ENCODE measurements at places on chromosomes 7 and 10.
A peak's percentile ranks its signal among the peaks of the same experiment; 100 is the strongest.

GRCh38 chr10:60955316-60955715 is 11.3 kb upstream of the RHOBTB1 start:
- no peak for DNase-seq

- DNase-seq: no peak
These were observed 119.3 kb upstream of the MDFIC start for GRCh38 chr7:114802632-114803031.

- DNase-seq: no peak
These were observed 399.6 kb downstream of the DPP6 start for GRCh38 chr7:154451480-154452457.

DNA sequence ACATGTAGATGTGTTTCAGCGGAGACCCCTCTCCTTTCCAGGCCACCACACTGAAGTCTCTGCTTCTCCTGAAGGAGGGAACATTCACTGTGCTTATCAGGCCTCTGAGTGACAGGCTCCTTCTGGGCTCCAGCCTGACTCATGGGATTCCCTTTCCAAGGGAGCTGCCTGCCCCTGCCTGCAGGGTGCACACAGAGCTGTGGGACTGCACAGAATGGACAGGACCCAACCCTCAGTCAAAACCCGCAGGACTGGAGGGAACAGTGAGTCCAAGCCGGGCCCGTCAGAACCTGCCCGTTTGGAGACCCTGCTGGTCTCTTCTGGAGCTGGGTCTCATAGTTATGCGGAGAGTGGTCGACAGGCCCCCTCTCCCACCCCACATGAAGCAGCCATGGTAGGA is 32.6 kb downstream of the PLAC9 start:
- DNase-seq: no peak

- DNase-seq: no peak
These were observed 55.9 kb downstream of the PDIA4 start for GRCh38 chr7:148972375-148972774.

GRCh38 chr10:17958049-17958448 is 6.3 kb downstream of the SLC39A12 start:
- DNase-seq: no peak

DNA sequence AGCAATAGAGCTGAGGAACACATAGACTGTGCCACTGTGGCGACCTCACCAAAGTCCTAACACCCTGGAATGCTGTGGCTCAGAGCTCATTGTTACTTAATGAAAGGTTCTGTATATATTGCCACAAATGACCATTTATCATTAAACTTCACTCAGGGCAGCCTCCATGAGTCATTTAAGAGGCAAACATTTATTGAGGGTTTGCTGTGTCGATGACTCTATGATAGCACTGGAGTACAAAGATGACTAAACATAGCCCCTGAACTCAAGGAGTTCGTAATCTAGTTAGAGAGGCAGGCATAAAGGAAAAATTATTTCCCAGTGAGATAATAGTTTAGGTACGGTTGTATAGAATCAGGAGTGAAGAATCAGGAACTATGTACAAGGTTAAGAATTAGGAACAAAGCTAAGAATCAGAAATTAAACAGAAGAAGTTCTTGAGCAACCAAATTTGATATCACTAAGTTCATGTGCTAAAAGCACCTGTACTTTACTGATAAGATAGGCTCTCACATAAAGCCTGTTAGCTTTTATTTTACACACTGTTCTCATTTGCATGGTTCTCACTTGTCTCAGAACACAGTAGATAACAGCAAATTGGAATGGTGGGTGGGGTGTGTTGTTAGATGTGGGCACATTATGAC is 7.9 kb downstream of the ENTPD7 start:
- DNase-seq: no peak

GRCh38 chr7:79692015-79692414 is 238.5 kb upstream of the MAGI2 start:
- no peak for DNase-seq

GRCh38 chr7:151018421-151019129 is 5.7 kb downstream of the ATG9B start:
- no peak for DNase-seq

DNA sequence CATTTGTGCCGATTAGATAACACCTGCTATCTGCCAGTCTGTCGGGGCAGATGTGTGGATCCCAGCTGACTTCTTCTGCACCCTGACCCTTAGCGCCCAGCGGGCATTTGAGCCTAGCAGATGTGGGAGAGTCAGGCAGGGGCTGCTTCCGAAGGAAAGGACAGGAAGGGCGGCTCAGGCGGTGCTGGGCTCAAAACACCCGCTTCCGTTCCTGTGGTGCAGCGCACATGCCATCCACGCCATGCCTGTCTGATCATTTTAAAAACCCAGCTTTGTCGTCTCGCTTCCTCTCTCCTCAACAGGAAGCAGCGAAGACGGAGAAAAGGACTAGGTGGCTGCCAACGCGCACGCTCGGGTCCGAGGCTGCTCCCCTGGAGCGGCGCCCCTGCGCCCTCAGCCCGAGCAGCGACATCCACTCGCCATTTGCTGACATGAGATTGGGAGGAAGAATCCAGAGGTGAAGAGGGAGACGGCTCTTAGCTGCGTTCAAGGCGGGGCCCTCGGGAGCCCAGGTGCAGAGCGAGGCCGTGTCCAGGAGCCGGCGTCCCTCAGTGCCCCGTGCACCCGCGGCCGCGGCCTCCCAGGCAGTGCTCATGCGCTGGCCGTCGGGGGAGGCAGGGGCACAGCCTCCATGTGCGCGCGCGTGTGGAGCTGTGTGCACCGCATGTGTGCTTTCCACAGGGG is 5.9 kb upstream of the BHLHA15 start:
- DNase-seq: no peak

GRCh38 chr7:115217373-115217772 is 295.5 kb downstream of the MDFIC start:
- DNase-seq: no peak

GRCh38 chr7:118153551-118154177 is 30.3 kb upstream of the LSM8 start:
- DNase-seq: no peak

DNA sequence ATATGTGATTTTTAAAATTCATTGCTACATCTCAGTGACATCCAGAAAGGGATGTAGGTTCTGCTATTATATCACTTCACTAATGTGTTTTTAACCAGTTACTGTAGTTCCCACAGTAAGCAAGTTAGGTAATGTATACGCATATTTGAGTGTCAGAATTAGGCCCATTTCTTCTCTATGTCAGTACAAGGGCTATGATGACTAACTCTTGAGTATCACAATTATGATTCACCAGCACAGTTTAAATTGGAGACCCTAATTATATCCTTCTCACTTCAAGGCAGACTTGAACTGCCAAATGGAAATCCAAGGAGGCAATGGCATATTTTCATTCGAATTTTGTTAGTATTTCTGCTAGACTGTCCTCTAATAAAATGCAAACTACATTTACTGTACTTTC is 23.6 kb downstream of the BZW2 start:
- no peak for DNase-seq

- no peak for DNase-seq
These were observed 78.1 kb upstream of the GLI3 start for GRCh38 chr7:42315103-42315502.

GRCh38 chr10:112374724-112375541 is 1.0 kb downstream of the ACSL5 start:
- peak; percentile 48 for DNase-seq

DNA sequence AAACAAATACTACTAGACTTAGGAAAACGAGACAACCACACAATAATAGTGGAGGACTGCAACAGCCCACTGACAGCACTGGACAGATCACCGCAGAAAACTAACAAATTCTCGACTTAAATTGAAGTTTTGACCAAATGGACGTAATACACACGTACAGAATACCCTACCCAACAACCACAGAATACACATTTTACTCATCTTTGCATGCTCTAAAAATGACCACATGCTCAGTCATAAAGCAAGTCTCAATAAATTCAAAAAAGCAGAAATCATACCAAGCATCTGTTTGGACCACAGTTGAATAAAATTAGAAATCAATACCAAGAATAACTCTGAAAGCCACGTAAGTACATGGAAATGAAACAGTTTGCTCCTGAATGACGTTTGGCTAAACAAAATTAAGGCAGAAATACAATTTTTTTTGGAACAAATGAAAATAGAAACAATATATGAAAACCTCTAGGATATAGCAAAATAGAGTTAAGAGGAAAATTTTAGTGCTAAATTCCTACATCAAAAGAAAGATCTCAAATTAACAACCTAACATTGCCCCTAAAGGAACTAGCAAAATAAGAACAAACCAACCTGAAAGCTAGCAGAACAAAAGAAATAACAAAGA is 30.6 kb downstream of the MAPK8 start:
- DNase-seq: no peak

DNA sequence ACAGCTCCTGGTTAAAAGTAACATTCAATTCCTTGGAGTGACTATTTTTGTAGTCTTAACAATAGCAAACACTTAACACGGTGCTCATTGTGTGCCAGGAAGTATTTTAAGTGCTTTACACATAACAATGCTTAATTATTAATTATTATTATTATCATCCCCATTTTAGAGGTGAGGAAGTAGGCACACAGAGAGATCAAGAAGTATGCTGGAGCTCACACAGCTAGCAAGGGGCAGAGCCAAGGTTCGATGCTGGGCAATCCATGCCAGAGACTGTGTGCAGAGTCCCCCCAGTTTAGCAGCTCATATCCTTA is 48.2 kb upstream of the SMNDC1 start:
- DNase-seq: no peak

DNA sequence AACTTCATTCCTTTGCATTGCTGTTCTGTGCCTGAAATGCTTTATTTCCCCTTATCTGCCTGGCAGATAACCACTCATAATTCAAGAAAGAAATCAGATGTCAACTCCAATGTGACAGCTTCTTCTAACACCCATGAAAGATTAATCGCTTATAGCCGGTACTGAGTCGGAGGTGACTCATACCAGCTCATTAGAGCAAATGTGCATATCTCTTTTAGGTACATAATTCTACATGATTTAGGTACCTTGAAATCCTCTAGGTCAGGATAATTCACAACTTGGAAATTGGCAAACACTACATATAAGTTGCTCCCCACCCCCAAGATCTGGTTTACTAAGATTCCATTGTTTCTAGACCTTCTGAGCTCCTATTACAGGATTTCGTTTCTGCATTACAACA is 554.4 kb upstream of the SORCS1 start:
- no peak for DNase-seq

DNA sequence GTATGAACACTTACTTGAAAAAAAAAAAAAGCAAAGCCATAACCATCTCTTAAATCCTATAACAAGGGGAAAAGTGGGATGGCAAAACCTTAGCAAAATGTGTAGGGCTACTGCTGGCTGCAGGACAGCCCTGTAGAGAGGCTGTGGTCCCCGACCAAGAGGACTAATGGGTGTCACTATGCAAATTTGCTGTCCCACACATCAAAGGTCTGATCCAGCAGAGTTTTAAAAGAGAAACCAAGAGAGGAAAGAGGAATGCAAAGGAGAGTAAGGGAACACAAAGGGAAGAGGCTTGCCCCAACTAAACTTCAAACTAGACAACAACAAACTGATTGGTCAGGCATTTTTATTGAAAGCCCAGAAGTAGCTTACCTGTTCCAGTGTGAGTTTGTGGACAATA is 3.1 kb upstream of the ZNRF2 start:
- DNase-seq: no peak

DNA sequence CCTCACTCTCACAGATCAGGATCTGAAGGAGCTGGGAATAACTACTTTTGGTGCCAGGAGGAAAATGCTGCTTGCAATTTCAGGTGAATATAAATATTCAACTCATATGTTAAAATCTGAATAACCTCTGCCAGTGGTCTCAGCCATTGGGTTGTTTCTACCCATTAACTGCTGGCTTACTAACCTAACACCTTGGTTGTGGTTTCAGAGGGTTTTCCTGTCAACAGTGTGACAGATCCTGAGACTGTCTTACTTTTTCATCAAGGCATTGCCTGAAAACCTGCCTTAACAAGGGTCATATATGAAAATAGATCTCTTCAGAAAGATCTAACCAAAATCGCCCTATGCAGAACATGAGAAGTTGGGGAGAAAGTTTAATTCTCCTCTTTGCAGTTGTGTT is 307.7 kb downstream of the BICC1 start:
- DNase-seq: no peak

- DNase-seq: no peak
These were observed 29.7 kb downstream of the PARP12 start for GRCh38 chr7:140033036-140033435.

DNA sequence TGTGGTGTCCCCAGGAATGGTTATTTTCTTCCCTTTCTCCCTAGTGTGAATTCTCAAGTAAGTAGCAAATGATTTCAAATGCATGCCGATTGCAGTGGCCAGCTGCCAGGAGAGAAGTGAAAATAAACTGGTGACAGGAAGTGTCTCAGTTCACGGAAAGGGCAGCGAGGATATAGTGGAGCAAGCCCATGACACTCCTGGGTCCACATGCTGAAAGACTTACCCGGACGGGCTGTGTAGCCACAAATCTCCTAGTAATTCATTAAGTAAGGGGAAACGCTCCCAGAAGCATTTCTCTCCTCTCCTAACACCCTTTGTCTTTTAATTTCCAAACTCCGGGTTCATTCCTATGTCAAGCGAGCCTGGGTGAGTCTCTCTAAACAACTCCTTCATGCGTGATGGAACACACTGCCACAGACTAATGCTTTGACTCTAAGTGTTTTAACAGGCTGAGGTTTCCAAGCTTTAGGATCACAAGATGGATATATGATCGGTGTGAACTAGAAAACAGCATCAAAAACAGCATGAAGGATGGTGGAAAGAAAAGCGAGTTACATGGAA is 125.6 kb downstream of the CYP26A1 start:
- DNase-seq: no peak

GRCh38 chr7:17773289-17773626 is 167.0 kb downstream of the SNX13 start:
- DNase-seq: no peak

DNA sequence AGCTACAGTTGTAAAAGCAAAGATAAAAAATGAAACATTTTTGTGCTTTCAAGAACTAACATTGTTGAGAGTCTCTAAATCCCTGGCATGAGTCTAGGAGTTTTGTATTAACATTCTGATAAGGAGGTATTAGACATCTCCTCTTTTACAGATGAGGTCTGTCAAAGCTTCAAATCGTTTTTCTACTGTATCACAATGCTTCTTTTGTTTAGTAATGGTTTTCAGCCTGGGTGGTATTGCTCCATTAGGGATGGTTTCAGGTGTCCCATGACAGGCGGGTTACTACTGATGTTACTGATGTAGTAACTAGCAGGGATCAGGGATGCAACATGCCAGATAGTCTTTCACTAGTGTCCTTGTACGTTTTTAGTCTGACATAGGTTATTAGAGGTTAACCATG is 27.4 kb downstream of the STAM start:
- DNase-seq: no peak

All from GM19239 (cell line).